Right forelimb (tissue), 1 donor: ENCODE measurements at places on chromosomes 2 and 18.

DNA sequence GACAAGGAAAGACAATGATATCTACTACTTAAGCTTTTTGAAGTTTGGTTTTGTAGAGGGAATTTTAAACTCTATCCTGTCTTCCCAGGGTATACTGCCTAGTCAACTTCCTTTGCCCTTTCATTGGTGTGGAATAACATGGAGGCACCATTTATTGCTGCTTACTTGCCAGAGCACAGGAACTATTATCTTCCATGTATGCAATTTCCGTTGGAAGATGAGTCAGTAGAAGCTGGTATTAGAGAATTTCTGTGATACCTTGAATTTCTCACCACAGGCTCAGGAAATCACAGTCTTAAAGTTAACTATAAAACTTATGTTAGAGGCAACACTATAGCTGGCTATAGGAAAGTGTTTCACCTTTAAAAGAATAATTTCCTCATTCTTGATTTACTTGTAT is 40.9 kb upstream of the RGPD4 start:
- no peak for DNase-seq

- no peak for DNase-seq
These were observed 368.1 kb downstream of the EIPR1 start for GRCh38 chr2:3009483-3009882.

DNA sequence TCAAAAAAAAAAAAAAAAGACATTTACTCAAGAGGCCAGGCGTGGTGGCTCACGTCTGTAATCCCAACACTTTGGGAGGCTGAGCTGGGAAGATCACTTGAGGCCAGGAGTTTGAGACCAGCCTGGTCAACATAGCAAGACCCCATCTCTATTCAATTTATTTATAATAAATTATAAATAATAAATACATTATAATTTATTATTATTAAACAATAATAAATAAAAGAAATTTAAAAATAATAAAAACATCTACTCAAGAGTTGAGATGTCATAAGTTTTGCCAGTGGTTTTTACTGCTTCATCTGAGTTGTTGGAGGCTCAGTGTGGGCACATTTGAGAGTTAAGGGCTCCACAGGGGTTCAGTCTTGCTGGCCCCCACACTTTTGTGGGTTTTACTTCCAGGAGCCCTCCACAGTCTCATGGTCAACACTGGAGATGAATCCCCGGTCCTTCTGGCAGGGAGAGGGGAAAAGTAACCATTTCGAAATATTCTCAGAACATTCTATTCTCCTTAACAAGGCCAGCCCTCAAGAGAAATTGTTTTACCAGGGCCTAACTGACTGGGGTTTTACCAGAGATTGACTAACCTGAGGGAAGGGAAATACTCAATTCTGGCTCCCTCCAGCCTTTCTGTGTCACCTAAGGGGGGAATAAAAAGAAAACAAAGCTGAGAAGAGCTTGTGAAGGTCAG is 51.6 kb upstream of the NCOA1 start:
- DNase-seq = no peak

DNA sequence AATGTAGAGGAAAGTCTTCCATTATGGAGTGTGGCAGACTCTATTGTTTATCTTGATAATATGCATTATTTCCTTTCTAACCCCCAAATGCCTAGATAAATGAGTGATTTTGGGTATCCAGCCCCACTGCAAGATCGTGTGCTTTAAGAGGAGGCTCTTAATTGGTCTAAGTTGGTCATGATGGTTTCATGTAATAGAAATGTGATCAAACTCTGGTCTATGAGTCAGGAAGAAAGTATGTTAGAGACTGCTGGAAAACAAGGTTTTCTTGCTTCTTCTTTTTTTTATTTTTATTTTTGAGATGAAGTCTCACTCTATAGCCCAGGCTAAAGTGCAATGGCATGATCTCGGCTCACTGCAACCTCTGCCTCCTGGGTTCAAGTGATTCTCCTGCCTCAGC is 344.5 kb upstream of the TNP1 start:
- DNase-seq = no peak

DNA sequence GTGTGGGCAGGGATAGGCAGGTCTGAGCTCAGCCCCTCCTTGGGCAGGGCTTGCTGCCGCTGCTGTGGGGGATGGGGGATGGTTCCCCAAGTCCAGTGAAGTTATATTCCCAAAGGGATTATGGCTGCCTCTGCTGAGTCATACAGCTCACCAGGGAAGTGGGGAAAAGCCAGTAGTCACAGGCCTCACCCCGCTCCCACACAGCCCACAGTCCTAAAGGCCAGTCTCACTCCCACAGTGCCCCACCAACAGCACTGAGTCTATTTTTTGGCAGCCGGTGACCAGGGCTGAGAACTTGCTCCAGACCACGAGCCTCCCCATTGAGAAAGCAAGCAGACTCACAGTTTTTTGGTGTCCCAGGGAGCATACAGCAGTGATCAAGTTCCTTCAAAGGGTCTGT is 173.3 kb downstream of the OSR1 start:
- DNase-seq = no peak

- DNase-seq = no peak
These were observed 134.7 kb downstream of the EML6 start for GRCh38 chr2:54858021-54858681.

DNA sequence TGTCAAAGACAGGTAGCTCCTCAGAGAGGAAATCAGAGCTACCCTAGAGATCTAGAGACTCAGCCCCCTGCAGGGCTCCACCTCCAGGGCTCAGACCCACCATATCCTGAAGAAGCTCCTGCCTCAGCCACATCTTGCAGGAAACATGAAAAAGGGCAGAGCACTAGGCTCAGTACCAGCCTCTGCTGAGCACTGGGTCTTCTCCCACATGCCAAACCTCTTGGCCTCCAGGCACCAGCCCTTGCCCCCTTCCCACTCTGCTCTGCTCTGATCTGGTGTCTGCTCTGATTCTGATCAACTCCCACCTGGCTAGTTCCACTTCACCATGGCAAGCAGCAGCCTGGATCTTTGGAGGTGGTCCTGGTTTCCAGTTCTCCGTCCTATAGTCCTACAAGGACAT is 114.3 kb upstream of the SLC66A3 start:
- no peak for DNase-seq

GRCh38 chr18:13280070-13280795 is 61.7 kb downstream of the LDLRAD4 start:
- DNase-seq = peak; percentile 44

DNA sequence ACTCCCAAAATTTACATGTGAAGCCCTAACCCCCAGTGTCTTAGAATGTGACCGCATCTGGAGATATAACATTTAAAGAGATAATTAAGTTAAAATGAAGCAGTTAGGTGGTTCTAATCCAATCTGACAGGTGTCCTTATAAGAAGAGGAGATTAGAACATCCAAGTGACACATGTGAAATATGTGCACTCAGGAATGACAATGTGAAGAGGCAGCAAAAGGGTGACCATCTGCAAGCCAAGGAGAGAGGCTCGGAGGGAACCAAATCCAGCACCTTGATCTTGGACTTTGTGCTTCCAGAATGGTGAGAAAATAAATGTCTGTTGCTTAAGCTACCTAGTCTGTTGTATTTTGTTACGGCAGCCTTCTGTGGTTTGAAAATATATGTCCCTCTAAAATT is 165.4 kb downstream of the FIGN start:
- no peak for DNase-seq
